ENCODE measurements at places on chromosomes 3 and 15.

DNA sequence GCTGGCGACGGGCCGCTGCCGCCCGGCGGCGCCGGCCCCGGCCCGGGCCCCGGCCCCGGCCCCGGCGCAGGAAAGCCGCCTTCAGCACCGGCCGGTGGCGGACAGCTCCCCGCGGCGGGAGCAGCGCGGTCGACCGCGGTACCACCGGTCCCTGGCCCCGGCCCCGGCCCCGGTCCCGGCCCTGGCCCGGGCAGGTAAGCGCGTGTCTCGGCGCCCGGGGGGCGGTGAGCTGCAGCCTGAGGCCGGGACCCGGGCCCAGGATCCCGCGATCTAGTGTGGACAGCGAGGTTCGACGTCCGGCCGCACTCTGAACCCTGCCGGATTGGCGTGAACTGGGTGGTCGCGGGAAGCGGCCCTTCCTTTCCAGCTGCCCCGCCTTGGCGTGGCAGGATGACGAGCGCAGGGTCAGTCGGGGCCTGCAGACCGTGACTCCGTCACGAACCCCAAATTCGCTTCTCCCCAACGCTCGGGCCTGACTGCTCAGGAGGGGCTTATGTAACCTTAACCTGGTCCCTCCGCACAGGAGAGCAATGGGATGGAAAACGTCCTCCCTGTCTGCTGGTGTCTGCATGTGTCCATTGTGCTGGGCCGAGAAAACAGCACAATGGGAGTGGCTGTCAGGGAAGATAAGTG is 472 bp downstream of the BSN start:
- peak; percentile 64 for DNase-seq

DNA sequence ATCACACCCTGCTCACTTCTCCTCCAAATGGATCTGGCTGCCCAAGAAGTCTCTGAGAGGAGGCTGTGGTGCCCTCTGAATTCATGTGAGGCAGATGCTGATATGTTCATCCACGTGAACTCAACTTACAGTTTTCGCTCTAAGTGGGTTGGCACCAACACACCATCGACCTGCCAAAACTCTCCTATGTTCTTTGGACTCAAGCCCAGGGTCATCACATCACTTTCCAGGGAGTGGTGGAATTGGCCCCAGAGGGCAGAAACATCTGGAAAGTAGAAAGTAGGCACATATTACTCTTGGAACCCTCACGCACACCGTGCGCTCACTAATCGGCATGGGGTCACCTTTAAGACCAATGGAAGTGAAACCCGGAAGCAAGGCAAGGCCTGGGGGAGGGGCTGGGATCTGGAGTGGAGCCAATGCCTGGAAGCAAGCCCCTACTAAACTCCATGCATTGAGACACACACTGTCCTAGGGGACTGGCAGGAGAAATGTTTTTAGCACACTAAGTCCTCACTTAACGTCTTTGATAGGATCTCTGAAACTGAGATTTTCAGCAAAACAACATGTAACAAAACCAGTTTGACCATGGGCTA is 41.4 kb downstream of the SSUH2 start:
- DNase-seq, result no peak

DNA sequence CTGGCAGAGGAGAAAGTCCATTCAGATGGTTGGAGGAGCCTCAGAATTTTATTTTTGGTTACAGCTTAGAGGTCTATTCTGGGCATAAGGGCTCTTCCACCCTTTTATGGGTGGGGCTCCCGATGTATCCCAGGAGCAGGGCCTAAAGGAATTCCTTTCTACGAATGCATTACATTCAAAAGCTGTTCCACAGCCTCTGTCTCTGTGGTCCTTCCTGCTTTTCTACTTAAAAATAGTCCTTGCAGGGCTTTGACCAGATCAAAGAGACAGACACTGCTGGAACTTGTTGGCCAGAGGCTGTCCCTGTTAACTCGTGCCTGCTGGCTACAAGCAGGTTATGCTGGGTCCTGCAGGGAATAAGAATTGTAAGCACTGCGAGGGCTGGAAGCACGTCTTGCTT is 14.4 kb upstream of the NOX5 start:
- DNase-seq, result no peak

GRCh38 chr15:40618023-40618422 is 24.0 kb downstream of the KNL1 start:
- DNase-seq, result no peak

DNA sequence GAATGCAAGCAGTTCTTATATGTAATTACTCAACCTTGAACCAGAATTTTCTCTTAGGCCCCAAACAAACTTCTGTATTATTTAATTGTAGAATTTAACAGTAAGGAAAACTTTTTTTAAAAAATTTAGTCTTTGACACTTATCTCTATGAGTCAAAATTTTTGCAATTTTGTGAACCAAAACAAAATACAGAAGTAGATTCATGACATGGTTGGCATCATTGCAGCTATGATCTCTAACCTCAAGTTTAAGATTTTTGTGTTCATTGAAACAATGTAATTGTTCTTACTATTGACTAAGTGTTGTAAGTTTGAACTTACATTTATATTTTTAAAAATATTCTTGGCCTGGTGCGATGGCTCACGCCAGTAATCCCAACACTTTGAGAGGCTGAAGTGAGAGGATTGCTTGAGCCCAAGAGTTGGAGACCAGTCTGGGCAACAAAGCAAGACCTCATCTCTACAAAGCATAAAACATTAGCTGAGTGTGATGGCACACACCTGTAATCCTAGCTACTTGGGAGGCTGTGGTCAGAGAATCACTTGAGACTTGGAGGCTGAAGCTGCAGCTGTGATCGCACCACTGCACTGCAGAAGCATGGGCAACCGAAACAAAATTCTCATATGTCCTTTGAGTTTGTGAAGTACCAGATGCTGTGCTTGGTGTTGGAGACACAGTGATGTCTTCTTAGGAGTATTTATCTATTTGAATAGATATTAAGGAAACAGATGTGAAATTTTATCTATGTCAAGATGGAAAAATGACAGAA is 39.7 kb downstream of the STT3B start:
- no peak for DNase-seq

- DNase-seq, result no peak
Observed at GRCh38 chr3:171782617-171783016, 27.7 kb downstream of the PLD1 start.

DNA sequence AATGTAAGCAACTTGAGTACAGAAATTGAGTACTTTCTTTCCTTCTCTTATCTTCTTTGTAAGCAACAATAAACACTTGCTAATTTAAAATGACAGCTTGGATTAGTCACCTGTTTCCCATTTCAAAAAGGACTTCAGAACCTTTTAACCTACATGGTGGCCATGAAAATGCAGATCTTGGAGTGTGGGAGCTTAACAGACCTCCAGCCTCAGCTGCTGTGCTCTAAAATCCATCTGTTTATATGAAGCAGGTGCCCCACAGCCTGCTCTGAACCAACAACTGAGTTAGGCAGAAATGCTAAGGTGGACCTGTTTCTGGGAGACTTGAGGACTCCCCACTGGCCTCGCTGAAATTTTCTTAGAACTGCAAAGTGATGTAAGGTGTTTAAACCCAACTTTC is 91.1 kb upstream of the TNIK start:
- no peak for DNase-seq

- no peak for DNase-seq
Observed at GRCh38 chr3:47994180-47994579, 22.0 kb downstream of the MAP4 start.

DNA sequence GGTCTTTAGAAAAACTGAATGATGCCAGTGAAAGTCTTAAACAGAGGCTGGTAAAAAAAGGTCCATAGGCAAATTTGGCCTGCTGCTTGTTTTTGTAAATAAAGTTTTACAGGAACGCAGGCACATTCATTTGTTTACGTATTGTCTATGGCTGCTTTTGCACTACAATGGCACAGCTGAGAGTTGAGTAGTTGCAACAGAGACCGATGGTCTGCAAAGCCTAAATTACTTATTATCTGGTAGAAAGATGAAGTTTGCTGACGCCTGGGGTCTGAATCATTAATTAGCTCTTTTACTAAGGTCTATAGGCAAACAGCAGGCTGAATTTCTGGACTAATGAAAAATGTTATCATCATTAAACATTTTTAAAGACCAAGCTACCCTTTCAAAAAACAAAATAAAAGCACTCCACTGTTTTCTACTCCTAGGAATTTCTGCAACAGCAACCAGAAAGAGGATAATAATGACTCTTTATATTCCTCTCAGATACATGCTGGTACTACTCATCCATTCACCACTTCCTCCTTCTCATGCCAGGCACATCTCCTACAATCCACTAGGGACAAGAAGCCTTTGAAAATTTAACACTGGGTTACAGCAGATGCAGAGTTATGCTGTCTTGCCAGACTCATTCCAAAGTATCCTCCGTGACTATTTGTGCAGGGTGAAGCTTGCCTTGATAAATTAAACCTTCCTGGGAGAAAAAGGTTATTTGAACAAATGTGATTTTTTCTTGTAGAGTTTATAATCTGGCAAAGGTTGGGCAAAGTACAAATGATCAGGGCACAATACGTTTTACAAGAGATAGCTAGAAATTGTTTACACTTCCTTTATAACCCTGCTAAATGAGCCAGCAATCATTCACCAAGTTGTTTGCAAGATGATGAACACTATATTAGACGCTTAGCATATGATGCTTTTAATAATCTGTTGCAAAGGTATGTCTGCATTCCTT is 6.0 kb downstream of the GATM start:
- no peak for DNase-seq

GRCh38 chr3:52243791-52244628 is 1.5 kb upstream of the PPM1M start:
- no peak for DNase-seq

DNA sequence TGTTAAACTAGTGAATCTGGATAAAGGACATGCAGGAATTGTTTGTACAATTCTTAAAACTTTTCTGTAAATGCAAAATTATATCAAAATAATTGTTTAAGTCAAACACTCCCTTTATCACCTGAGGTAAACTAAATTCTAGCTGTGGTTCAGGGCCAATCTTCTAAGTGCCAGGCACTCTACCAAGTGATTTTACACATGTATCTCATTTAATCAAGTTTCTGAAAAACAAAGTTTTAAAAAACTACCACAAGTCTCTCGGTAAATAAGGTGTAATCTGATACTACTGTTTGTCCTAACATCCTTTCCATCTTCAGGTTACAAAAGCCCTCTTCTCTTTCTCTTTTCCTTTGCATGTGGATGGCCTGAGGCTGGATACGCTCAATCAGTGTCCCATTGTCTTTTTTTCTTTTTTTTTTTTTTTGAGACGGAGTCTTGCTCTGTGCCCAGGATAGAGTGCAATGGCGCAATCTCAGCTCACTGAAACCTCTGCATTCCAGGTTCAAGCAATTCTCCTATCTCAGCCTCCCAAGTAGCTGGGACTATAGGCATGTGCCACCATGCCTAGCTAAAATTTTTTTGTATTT is 19.3 kb downstream of the IFT80 start:
- no peak for DNase-seq

DNA sequence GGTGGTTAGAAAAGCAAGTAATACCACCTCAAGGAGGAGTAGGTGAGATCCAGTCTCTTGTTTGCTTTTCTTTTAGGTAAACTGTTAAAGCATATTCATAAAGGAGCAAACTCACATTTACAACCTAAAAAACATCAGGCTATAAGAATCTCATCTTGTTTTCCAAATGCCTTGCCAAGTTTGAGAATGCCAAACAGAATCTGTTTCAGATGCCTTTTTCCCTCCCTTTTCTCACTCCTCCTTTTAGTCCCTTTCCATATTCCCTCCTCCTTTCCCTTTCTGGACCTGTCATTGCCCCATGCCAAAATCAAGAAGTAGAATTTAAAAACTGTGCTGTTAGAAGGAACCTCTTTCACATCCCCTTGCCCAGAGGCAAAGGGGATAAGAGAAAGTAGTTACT is 140.3 kb downstream of the ARPP21 start:
- DNase-seq, result no peak

Data from activated CD8-positive, alpha-beta memory T cell treated with anti-CD3 and anti-CD28 coated beads, Interleukin-2, amount 50 U/mL, for 4 hours (primary cell).